GM23248 (cell line): ENCODE measurements at places on chromosomes 5 and 9.

GRCh38 chr9:117448066-117448465 is 33.2 kb upstream of the ASTN2 start:
- DNase-seq = peak; percentile 20

GRCh38 chr9:109010746-109011145 is 2.6 kb downstream of the CTNNAL1 start:
- DNase-seq = peak; percentile 80

- peak; percentile 88 for DNase-seq
Observed at GRCh38 chr9:12708562-12709298, 15.5 kb downstream of the TYRP1 start.

DNA sequence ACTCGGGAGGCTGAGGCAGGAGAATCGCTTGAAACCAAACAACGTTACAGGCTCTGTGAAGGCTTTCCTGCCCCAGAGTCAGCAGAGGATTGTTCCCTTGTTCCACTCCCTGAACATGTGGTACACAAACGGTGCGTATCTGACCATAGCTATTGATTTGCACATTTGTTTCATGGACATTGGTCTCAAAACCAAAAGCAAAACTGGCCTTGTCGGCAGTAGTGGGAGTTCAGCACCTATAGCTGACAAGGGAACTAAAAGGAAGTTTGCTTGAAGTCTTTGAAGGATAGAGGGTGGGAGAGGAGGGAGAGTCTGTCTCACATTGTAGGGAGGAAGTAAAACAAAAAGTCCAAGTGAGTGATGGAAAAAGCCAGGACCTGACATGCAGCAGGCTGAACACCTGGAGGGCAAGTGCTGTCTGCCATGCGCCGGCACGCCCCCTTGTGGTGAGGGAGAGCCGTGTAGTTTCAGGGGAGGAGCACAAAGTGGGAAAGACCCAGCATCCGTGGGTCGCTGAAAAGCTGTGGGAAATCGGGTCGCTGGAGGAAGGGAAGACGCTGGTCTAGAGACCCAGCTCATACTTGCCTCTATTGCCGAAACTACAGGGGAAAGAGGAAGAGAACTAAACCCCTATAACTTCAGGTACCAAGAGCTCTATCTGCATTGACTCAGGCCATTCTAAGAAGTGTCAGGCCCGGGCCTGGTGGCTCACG is 58.0 kb downstream of the RAD23B start:
- DNase-seq = peak; percentile 73

GRCh38 chr9:83385317-83385716 is 152.9 kb downstream of the FRMD3 start:
- peak; percentile 67 for DNase-seq
